RCC 7860 (cell line): ENCODE measurements at places on chromosomes 2 and 18.

GRCh38 chr18:21463718-21464117, 136.8 kb downstream of the ESCO1 start:
- DNase-seq: no peak

GRCh38 chr2:28855193-28855592, 14.9 kb downstream of the TRMT61B start:
- DNase-seq: no peak

DNA sequence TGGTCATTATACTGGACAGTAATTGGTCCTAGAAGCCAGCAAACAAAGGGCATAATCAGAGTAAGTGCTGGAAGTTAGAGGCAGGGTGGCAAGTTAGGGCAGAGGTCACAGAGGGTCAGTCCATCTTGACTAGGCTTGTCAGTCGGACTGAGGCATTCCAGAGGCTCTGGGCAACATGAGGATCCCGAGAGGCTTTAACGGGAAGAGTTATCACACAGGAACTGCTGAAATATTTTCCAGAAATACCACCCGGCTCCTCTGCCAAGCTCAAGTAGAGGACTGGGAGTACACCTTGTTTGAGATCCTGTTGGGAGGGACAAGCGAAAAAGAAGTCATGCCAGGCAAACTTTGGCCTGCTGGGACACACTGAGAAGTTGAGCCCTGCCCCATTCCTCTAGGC, 13.7 kb downstream of the C2orf81 start:
- no peak for DNase-seq

GRCh38 chr2:66481100-66481549, 46.2 kb downstream of the MEIS1 start:
- DNase-seq: peak; percentile 24

DNA sequence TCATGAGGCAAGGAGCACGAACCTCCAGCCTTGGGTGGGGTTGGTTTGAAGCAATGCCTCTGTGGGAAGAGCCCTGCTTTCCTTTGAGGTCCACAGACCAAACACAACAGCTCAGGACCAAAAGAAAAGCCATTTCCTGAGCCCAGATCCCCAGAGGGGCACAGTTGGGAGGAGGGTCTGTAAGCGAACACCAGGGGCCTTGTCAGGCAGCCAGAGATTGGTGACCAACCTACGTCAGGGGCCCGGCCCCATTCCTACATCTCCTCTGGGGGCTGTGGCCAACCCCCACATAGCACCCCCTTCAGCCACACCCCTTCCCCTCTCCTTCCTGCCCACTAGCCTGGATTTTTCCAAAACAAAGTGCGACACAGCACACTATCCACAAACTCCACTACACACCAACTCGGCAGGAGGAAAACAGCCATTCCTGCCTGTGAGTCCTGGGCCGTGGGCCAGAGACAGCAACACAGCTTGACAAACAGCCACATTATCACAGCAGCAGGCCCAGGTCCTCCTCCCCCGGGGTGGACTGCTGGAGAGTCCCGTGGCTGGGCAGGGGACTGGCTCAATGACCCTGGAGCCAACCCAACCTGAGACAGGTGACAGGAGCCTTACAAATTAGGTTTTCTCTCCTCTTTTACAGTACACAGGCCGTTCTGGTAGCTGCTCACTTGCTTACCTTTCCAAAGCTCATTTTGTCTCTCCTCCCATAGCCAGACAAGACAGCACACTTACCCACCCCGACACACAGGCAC, 98.8 kb downstream of the TNS1 start:
- no peak for DNase-seq

- DNase-seq: no peak
Observed at GRCh38 chr2:27280826-27281225, 1.4 kb upstream of the TRIM54 start.

- DNase-seq: no peak
Observed at GRCh38 chr2:22843919-22844537, 541.0 kb upstream of the KLHL29 start.

DNA sequence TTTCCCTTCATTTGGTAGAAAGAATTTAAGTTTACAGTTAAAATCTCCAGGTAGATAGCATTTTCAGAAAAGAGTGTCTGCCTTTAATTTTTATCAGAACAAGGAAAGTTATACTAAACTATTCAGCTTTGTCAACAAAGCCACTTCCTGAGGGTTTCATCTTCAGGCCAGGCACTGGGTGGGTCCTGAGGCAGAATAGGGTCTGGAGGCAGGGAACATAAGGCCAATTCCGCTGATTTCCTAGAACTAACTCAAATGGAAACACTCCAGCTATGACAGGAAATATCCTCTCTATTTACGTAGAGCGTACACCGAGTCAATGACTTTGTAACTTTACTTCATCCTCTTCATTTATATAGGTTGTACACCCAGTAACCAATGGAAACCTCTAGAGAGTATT, 32.7 kb upstream of the FAM124B start:
- no peak for DNase-seq

GRCh38 chr2:58767828-58768714, 526.9 kb upstream of the FANCL start:
- no peak for DNase-seq

GRCh38 chr2:178998539-178998938, 51.4 kb downstream of the CCDC141 start:
- DNase-seq: no peak

GRCh38 chr18:811182-811891, 705 bp downstream of the YES1 start:
- no peak for DNase-seq

DNA sequence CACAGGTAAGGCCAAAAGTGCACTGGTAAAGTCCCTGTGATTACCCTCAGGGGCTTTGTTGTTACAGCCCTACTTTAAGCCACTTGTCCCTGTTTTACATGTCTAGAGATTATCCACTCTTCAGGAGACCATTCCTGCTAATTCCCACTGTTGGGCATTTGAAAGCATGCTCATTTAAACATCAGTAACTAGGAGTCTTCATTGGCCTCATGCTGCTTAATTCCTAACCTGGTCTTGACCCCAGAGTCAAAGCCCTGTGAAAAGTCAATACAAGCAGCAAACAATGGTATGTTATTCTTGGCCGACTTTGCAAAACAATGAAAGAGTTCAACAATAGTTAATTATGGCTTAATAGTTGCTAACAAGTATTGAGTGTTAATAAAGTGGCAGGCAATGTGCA, 23.2 kb downstream of the AFF3 start:
- DNase-seq: no peak

GRCh38 chr2:38271697-38272096, 105.4 kb downstream of the ATL2 start:
- no peak for DNase-seq

DNA sequence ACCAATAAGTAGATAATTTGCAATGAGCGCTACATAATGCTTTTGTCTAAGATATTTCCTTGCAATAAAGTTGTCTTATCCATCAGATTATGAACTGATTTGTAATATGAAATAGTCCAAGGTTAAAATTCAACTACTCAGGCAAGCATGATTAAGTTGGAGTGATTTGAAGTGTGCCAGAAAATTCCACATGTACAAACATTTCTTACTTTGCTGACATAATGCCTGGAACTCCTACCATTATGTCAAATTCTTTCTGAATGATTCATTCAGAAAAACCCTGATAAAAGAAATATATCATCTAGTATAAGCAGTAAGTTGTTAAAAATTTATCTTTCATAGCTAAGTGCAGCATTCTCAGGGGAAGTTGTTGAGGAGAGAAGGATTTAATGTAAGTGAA, 87.3 kb downstream of the CBLN2 start:
- peak; percentile 94 for DNase-seq

GRCh38 chr18:79164706-79165105, 95.5 kb downstream of the ATP9B start:
- no peak for DNase-seq

DNA sequence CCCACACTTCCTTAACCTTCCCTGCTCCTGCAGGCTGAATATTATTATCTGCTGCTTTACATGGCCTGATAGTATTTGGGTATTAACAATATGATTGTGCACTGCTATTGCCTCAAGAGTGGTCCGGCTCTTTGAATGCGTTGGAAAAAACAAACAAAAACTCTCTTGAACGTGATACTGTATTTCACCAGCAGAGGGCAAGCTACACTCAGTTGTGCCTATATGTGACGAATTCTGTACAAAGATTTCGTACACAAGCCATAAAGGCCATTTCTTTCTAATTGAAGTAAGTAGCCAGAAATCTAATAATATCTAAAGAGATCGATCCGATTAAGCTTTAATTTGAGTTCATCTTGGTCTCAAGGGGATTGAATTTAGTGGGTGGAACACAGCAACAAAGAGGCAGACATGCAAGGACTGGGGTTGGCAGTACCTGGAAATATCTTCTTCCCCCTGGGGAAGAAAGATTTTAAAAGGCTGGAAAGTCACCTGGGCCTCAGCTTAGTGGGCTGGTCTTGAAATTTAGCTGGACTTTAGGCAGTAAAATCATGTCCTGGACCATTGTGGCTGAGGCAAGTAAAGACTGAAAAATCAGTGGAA, 49.3 kb upstream of the RAB6D start:
- DNase-seq: peak; percentile 37

GRCh38 chr2:26540961-26541360, 63.0 kb upstream of the OTOF start:
- no peak for DNase-seq

GRCh38 chr2:11498543-11499034, 32.6 kb upstream of the E2F6 start:
- DNase-seq: peak; percentile 14
